ENCODE measurements at places on chromosomes 7 and 10.

GRCh38 chr10:122298598-122299301 lies 27.7 kb downstream of the BTBD16 start:
- H3K27ac ChIP-seq: no peak overlapping the region
- no peak overlapping the region for H3K4me3 ChIP-seq
- H3K4me1 ChIP-seq: peaks cover 3% of the 10 kb centered on the region
- DNase-seq: peak; percentile 75

GRCh38 chr7:116522247-116522646 lies 2.6 kb upstream of the CAV1 start:
- no peak for DNase-seq
- no peak overlapping the region for H3K27ac ChIP-seq
- H3K36me3 ChIP-seq: no peaks in the 10 kb centered on the region
- no peaks in the 10 kb centered on the region for H3K27me3 ChIP-seq

DNA sequence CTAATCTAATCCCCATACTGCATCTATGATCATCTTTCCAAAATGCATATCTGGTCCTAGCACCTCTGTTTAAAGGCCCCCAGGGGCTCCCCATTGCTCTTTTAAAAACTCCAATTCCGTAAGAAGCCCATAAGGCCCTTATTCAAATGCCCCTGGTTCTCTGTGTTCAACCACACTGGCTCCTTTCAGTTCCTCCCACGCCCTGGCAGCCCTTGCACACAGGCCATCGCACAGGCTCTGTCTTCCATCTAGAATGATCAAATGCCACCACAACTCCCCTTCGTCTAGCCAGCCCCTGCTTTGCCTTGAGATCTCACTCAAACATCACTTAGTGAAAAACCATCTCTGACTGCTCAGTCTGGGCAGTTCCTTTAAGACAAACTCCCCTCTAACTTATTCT lies 112.9 kb upstream of the LYZL2 start:
- H3K27me3 ChIP-seq: no peaks in the 10 kb centered on the region
- H3K27ac ChIP-seq: no peak overlapping the region
- H3K4me1 ChIP-seq: no peaks in the 10 kb centered on the region
- no peaks in the 10 kb centered on the region for H3K36me3 ChIP-seq
- DNase-seq: no peak
- no peak overlapping the region for H3K4me3 ChIP-seq

DNA sequence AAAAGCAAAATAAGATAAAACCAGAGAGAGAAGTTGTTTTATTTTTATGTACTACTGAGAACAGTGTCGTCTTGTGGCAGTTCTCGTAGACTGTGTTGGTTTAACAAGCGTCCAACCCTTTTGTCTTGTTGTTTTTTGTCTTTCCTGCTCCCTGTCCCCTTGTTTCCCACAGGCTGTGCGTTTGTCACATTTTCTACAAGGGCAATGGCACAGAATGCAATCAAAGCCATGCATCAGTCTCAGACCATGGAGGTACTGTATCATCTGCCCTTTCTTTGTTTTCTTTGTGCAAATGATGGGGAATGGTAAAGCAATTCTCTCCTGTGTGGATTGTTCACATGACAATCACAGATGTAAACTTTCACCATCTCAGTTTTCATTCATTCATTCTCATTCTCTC lies 248.8 kb downstream of the CELF2 start:
- H3K27me3 ChIP-seq: no peaks in the 10 kb centered on the region
- peaks cover 49% of the 10 kb centered on the region for H3K4me1 ChIP-seq
- no peak for DNase-seq
- H3K27ac ChIP-seq: peak overlapping the region; percentile 62
- H3K36me3 ChIP-seq: peaks cover 69% of the 10 kb centered on the region

GRCh38 chr10:52965938-52966401 lies 193.4 kb upstream of the MBL2 start:
- H3K27ac ChIP-seq: no peak overlapping the region
- DNase-seq: peak; percentile 62
- H3K4me1 ChIP-seq: peaks cover 11% of the 10 kb centered on the region
- H3K36me3 ChIP-seq: no peaks in the 10 kb centered on the region
- no peak overlapping the region for H3K4me3 ChIP-seq

- no peaks in the 10 kb centered on the region for H3K4me1 ChIP-seq
- H3K27me3 ChIP-seq: no peaks in the 10 kb centered on the region
- no peak overlapping the region for H3K4me3 ChIP-seq
- no peak overlapping the region for H3K27ac ChIP-seq
- no peaks in the 10 kb centered on the region for H3K36me3 ChIP-seq
These were observed 24.5 kb upstream of the KLF14 start for GRCh38 chr7:130758429-130759056.

DNA sequence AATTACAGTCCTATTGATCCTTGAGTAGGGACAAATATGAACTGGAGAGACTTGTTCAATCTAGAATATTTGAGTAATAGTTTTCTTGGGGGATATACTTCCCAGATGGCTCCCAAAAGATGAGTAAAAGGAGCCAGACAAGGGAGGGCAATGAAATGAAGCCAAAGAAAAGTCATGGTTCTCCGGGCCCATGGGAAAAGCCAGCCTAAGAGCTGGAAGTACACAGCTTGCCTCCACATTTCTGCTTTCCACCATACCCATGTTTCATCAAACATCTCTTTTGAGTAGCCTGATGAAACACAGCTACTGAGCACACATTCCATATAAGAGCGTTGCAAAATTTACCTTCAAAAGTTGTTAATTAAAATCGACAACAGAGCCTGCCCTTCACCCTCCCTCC lies 535.0 kb upstream of the FZD8 start:
- H3K4me1 ChIP-seq: no peaks in the 10 kb centered on the region
- no peaks in the 10 kb centered on the region for H3K27me3 ChIP-seq
- no peaks in the 10 kb centered on the region for H3K36me3 ChIP-seq
- DNase-seq: no peak
- H3K4me3 ChIP-seq: no peak overlapping the region
- no peak overlapping the region for H3K27ac ChIP-seq

- H3K4me1 ChIP-seq: no peaks in the 10 kb centered on the region
- no peaks in the 10 kb centered on the region for H3K27me3 ChIP-seq
- no peak for DNase-seq
- no peak overlapping the region for H3K27ac ChIP-seq
- H3K36me3 ChIP-seq: no peaks in the 10 kb centered on the region
- no peak overlapping the region for H3K4me3 ChIP-seq
These were observed 892.0 kb upstream of the AUTS2 start for GRCh38 chr7:68706291-68706690.

DNA sequence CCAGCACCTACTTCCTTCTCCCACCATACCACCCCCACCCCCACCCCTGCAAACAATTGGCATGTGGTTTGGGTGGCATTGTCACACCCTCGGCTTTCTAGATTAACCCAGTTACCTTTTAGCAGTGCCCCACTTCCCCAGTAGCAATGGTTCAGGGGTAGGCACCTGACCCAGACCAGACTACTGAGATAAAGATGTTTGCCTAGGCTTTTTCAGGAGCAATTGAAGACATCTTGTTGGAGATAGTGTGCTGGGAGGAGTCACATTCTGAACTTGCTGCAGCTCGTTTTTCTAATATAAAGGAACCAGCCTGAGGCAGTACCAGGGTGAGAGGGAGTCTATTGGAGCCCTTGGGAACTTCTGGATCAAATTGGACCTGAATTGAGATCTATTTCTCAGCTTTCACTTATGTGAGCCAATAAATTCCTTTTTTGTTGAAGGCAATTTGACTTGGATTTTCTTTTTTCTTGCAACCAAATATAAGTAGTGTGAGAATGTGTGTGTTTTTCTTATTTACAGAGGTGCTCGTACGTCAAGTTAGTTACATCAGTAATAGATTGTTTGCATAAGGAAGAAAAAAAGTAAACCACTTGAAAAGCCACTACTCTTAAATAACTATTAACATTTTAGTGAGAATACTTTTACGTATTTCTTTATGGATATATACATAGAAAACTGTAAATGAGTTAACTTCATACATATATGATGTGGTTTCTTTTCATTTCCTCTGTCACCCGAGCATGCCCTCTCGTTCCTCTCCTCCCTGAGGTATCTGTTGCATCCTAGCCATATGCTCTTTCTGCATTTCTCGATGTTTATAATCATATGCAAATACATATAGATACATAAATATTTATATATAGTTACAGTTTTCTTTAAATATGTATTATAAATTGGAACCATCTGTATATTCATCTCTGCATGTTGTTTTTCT lies 38.0 kb downstream of the RAB18 start:
- no peak overlapping the region for H3K4me3 ChIP-seq
- H3K4me1 ChIP-seq: no peaks in the 10 kb centered on the region
- no peaks in the 10 kb centered on the region for H3K27me3 ChIP-seq

- no peak overlapping the region for H3K27ac ChIP-seq
- no peaks in the 10 kb centered on the region for H3K4me1 ChIP-seq
- no peaks in the 10 kb centered on the region for H3K27me3 ChIP-seq
These were observed 440.0 kb downstream of the DNAJB9 start for GRCh38 chr7:109009636-109010035.

DNA sequence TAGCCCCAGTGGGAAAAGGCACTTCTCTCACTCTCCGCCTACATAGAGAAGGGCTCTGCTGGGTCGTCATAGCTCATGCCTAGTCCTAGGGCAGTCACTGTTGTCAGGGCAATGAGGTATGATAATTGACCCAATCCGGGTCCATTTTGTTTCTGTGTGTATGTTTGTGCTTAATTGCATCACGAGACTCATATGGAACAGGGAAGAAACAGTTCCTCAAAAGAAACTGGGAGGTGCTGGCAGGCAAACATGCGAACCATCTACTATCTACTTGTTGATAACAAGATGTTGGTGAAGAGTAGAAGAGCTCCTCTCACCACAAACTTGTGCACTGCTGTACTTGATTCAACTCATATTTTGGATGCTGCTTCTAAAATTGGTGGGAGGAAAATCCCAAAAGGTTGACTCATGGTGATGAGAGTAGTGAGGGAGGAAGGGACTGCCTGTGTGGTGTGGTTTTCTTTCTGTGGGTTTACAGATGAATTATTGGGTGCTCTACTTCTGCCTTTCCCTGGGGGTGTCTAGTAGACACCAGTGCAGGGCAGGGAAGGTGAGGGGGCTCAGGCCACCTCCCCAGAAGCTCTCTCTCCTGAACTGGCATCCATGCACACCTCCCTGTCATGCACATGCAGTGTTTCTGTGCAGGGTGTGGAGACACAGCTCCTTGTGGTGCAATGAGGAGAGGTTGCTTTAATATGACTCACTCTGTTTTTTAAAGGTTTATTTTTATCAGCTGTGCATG lies 29.4 kb downstream of the LSMEM1 start:
- H3K27me3 ChIP-seq: no peaks in the 10 kb centered on the region
- H3K4me1 ChIP-seq: no peaks in the 10 kb centered on the region
- no peak overlapping the region for H3K27ac ChIP-seq
- no peak overlapping the region for H3K4me3 ChIP-seq

DNA sequence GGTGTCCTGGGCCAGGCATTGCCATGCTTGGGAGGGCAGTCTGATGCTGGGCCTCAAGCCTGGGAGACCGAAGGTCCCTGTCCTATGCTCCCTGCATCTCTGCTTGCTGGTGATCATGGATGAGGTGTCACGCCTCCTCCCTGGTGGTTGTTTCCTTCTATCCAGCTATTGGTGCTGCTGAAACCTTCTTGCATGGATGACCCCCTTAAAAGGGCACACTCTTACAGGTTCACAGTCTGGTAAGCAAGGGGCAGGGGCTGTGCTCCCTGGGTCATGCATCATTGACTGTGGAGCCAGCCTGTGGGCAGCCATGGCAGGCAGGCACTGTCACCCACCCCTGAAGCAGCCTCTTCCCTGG lies 36.8 kb upstream of the SLC29A3 start:
- H3K4me3 ChIP-seq: no peak overlapping the region
- H3K27ac ChIP-seq: no peak overlapping the region
- no peaks in the 10 kb centered on the region for H3K4me1 ChIP-seq
- no peak for DNase-seq

GRCh38 chr10:113627836-113628235 lies 36.0 kb downstream of the NRAP start:
- no peak overlapping the region for H3K4me3 ChIP-seq
- H3K27me3 ChIP-seq: no peaks in the 10 kb centered on the region
- H3K36me3 ChIP-seq: no peaks in the 10 kb centered on the region
- DNase-seq: no peak
- no peak overlapping the region for H3K27ac ChIP-seq

- H3K27ac ChIP-seq: no peak overlapping the region
- H3K27me3 ChIP-seq: no peaks in the 10 kb centered on the region
- no peak for DNase-seq
- no peaks in the 10 kb centered on the region for H3K36me3 ChIP-seq
These were observed 205.2 kb upstream of the PDE1C start for GRCh38 chr7:32275216-32276009.

DNA sequence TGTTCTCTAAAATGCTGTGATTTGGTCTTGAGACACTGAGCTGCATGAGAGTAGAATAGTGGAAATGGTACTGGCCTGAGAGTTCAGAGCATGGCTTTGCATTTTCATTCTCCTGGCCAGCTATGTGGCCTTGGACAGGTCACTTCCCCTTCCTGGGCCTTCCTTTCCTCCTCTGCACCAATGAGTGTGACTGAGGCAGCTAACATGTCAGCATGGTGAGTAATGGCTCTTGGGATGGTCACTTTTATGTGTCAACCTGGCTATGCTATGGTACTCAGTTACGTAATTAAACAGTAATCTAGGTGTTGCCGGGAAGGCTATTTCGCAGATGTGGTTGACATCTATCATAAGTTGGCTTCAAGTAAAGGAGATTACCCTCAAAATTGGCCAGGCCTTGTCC lies 109.3 kb downstream of the RTKN2 start:
- H3K36me3 ChIP-seq: no peaks in the 10 kb centered on the region
- H3K4me1 ChIP-seq: peaks cover 11% of the 10 kb centered on the region
- no peak for DNase-seq
- H3K27me3 ChIP-seq: no peaks in the 10 kb centered on the region
- no peak overlapping the region for H3K27ac ChIP-seq

DNA sequence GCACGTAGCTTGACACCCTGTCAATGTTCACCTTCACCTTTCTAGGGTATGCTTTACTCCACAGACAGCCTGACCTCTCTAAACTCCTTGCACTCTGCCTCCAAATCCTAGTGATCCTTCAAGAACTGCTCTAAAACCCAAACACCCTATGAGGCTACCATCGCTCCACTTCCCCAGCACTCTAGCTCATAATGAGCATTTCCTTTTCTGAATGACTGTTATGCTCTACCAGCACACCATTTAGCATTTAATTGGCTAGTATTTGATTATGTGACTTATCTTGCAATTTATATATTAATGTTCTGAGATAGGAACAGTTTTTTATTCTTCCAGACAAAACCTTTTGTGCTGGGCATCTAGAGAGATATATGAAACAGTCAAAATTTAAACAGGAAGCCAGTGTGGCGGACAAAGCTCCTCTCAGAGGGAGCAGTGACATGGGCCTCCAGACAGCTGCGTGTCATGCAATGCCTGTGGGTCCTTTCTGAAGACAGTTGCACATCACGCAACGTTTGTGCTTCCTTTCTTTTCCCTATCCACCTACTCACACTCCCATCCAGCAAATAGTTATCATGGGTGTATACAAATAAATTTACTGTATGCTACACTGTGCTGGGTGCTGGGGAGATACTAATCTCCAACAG lies 86.3 kb downstream of the ALOX5 start:
- DNase-seq: peak; percentile 42
- H3K36me3 ChIP-seq: peaks cover 36% of the 10 kb centered on the region
- peak overlapping the region; percentile 7 for H3K4me3 ChIP-seq
- H3K4me1 ChIP-seq: peaks cover 78% of the 10 kb centered on the region
- H3K27ac ChIP-seq: peak overlapping the region; percentile 85

Data from B cell (primary cell).